ENCODE measurements at places on chromosomes 2 and 18.

DNA sequence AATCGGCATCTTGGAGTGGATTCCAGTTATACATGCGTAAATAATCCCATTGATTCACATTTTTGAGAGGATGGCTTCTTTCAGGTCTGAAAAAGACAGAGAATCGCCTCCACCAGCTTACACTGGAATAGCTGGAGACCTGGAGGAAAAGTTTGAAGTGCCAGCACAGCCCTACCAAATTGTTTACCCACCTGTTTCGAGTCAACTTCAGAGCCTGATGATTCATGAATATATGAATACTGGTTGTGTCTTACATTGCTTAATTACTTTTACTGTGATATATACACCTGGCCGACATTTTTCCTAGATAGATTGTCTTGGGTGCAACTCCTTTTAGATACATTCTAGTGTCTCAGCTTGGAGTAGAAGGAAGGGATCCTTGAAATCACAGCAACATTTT, 335 bp upstream of the NCKAP5 start:
- no peak overlapping the region for H3K27ac ChIP-seq
- peaks cover 22% of the 10 kb centered on the region for H3K27me3 ChIP-seq
- H3K36me3 ChIP-seq: no peaks in the 10 kb centered on the region
- no peak overlapping the region for H3K4me3 ChIP-seq

- H3K27ac ChIP-seq: no peak overlapping the region
- no peaks in the 10 kb centered on the region for H3K27me3 ChIP-seq
- H3K4me1 ChIP-seq: no peaks in the 10 kb centered on the region
- no peak for DNase-seq
- H3K36me3 ChIP-seq: no peaks in the 10 kb centered on the region
Measured at GRCh38 chr2:217332866-217333265, 473.0 kb upstream of the TNP1 start.

GRCh38 chr2:131038258-131039100, 54.8 kb downstream of the FAM168B start:
- H3K36me3 ChIP-seq: no peaks in the 10 kb centered on the region
- no peak overlapping the region for H3K4me3 ChIP-seq
- peaks cover 8% of the 10 kb centered on the region for H3K27me3 ChIP-seq

DNA sequence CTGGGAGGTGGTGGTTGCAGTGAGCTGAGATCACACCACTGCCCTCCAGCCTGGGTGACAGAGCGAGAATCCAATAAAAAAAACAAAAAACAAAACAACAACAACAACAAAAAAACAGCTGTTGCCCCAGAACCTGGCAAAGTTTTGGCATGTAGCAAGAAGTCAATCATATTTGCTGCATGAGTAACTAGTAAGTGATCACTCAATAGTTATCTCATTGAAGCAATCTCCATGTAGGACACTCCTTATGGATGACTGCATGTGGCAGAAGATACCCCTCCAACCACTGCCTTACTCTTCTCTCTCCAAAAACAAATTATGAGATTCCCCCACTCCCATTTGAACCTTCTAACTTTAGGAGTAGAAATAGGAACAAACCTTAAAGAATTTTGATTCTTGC, 113.7 kb downstream of the TTC27 start:
- peaks cover 12% of the 10 kb centered on the region for H3K4me1 ChIP-seq
- no peak overlapping the region for H3K27ac ChIP-seq
- H3K36me3 ChIP-seq: peaks cover 52% of the 10 kb centered on the region
- no peaks in the 10 kb centered on the region for H3K27me3 ChIP-seq
- DNase-seq: no peak
- no peak overlapping the region for H3K4me3 ChIP-seq
